Activated T-cell treated with anti-CD3 and anti-CD28 coated beads, Interleukin-2, amount 50 U/mL, for 1 hour (primary cell): ENCODE measurements at places on chromosomes 16 and 17.
A peak's percentile ranks its signal among the peaks of the same experiment; 100 is the strongest.

- DNase-seq = no peak
Observed at GRCh38 chr16:64455275-64455674, 666.6 kb downstream of the CDH11 start.

DNA sequence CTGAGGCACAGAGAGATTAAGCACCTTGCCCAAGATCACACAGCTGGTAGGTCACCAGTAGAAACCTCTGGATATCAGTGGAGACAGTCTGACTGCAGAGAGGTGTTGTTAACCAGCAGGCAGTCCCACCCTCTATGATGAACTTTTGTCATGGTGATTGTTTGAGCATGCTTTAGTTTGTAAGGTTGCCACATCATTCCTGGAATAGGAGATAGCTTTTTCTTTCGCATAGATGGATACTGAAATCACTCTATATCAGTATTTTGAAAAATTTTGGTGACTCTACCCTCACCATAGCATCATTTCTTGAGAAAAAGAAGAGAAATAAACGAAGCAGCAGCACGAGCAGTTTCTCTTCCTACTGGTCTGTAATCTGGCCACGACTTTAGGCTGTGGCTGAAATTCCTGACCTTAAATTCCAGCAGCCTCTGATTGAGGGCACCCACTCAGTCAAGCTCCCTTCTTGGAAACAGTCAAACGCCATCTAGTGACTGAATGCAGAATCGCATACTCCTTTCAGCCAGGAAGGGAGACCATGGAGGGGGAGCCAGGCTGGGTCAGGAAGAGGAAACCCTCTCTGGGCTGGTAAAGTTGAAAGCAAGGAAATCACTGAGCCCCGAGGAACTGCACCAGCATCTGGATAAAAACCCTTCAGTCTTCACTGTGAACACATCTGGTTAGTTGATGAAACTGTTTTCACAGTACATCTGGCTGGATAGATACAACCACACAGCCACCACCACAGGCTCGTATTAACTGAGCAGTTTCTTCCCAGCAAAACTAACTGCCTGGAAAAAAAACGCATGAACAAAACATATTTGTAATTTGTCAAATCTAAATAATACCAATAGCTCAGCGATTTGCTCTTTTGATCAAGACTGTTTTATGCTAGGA is 108.5 kb upstream of the XYLT1 start:
- peak; percentile 38 for DNase-seq

DNA sequence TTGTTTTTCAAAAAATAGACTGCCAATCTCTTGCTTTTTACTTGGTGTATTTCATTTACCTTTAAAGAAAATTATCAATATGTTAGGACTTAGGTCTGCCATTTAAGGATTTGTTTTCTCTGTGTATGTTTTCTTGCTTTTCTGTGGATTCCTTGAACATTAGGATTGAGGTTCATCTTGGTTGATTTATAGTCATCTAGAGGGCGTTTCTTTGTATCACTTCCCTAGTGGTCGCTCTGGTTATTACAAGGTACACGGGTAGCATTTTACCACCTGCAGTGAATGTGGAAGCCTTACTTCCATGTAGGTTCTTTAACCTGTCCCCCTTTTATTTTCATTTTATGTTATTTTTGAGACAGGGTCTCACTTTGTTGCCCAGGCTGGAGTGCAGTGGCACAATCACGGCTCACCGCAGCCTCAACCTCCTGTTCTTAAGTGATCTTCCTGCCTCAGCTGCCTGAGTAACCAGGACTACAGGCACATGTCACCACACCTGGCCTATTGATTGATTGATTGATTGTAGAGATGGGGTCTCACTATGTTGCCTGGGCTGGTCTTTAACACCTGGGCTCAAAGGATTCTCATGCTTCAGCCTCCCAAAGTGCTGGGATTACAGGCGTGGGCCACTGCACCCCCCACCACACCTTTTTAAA is 35.2 kb upstream of the CBX4 start:
- no peak for DNase-seq

DNA sequence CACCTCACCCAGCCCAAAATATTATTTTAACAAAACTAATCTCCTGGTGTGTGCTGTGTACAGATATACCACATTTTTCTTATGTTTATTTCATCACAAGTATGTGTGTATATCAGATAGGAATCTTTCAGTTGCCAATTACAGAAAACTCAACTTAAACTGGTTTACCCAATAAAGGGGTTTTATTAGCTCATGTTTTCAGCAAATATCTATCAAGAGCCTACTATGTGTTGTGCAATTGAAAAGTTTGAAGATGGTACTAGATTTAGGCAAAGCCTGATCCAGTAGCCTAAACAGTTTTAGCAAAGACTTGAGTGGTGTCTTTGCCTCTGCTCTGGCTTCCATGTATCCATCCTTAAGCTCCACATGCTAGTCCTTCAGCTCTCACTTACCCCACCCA is 45.1 kb upstream of the LYRM9 start:
- DNase-seq = no peak

GRCh38 chr16:51474414-51475091 is 323.5 kb upstream of the SALL1 start:
- no peak for DNase-seq

DNA sequence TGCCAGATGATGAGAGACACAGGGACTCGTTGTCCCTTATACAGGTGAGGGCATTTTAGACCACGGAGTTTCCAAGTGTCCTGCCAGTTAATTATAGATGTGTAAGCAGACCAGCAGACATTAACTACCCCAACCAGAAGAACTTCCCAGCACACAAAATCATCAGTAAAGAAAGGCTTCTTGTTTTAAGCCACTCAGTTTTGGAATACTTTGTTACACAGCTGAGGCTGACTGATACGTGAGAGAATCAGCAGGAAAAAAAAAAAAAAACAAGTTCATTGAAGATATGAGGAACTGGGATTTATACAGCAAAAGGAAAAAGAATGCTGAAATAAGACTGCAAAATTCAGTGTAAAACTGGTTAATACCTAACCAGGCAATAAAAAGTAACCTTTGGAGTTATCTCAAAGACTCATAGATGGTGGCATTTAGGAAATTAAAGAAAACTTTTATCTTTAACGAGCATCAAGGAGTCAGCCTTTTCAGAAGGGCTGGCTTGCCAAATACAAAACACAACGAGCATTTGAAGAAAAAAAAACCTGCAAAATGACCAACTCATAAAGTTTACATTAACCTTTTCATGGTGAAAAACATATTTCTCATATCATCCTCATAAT is 28.1 kb downstream of the TMEM238L start:
- DNase-seq = no peak

GRCh38 chr17:29292992-29293889 is 707 bp downstream of the NUFIP2 start:
- DNase-seq = peak; percentile 62

GRCh38 chr16:26430618-26431017 is 636.1 kb upstream of the C16orf82 start:
- DNase-seq = no peak

DNA sequence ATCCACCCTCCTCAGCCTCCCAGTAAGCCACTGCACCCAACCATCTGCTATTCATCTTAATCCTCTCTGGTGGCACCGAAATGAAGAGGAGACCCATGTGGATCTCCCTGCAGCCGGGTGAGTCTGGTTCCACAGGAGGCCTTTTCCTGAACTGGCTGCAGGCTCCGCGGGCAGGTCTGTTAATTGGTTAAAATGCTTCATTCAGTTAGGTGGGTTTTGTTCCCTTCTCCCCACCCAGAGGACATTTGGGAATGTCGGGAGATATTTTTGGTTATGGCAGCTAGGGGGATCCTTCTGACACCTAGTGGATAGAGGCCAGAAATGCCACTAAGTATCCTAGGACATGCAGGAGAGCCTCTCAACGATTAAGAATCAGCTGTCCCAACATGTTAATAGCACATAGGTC is 16.7 kb downstream of the C16orf54 start:
- no peak for DNase-seq

DNA sequence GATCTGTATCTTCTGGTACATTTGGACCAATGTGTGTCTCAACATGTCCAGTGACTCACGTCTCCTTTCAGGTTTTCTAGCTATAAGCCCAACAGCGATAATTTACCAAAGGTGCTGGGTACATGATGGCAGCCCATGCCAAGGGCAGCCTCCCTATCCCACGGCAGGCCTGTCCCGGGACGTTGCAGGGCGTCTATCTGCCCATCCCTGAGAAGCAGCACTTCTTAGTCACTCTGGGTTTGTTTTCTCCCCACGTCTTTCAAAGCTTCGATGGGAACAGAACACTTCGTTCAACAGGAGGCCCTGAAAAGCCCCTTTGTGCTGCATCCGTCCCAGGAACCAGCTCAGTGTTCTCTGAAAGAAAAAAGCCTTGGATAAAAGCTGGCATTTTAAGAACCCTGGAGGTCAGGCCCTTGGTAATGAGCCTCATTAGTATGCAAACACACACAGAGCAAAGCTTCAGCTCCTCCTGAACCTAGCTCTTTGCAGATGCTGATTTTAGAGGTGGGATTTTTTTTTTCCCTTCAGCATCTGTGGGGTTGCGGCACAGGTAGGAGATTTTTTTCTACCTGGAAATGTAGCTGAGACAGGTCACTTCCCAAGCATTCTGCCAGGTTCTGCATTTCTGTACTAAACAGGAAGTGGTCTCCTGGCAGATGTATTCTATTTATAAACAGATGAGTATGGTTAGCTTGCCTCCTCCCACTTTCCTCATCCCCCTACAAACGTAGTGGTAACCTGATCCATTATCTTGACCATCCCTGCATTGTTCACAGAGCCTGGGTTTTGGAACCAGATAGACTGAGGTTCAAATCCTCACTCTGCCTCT is 17.5 kb upstream of the MT4 start:
- no peak for DNase-seq
